ENCODE measurements at places on chromosomes 5 and 9.

GRCh38 chr5:61732796-61733195, 400.7 kb downstream of the ZSWIM6 start:
- no peak for DNase-seq

GRCh38 chr5:36900283-36900682, 23.7 kb downstream of the NIPBL start:
- no peak for DNase-seq

- DNase-seq: no peak
These were observed 9.9 kb downstream of the SNCB start for GRCh38 chr5:176620333-176620981.

DNA sequence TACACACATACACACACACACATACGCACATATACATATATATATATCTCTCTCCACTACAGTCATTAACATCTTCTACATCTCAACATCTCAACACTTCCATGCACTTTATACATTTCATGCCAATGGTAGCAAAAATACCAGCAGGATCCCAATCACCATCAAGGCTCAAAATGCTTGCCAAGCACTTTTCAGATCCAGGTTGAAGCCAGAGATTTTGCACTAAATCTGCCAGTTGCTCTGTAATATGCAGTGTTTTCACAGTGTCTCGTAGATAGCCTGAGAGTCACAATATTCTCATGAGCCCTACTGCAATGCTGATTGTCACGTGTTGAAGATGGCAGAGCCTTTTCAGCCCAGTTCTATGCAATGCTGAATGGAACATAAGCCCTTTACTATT, 1140.9 kb upstream of the C9orf72 start:
- no peak for DNase-seq

DNA sequence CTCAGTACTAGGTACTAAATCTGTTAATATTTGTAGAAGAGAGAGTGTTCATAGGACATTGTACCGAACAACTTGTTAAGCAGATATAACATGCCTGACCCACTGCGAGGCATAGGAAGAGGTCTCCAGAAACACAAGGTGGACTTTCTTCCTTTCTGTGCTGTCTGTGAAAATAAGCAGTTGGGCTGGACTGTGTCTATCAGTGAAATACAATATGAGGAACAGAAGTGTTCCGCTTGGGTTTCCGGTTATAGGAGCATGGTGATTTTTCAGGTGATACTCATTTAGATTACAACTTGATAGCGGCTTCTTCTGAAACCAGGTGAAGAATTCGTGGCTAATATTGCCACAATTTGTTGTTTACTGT, 60.9 kb upstream of the TLR4 start:
- no peak for DNase-seq

GRCh38 chr9:75152416-75152815, 64.1 kb downstream of the OSTF1 start:
- DNase-seq: no peak

GRCh38 chr9:133355881-133356357, 368 bp downstream of the SURF1 start:
- no peak for DNase-seq

GRCh38 chr5:142720641-142721271, 34.9 kb upstream of the FGF1 start:
- no peak for DNase-seq

- no peak for DNase-seq
These were observed 2.0 kb upstream of the DBH start for GRCh38 chr9:133634081-133634691.

DNA sequence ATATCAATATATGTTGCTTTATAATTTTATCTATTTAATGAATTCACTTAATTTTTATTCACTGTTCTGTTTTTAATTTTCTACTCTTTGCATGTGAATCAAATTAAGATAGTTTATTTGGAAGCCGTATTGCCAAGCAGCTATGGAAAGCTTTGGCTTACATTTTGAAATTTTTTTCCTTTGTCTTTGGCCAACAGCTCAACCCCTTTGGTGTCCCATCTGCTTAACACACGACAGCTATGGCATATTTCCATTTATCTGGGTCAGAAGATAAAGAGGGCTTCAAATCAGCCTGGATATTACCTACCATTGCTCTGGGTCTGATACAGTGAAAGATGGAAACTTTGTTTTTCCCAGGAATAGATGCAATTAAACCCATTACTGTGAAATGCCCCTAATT, 201.0 kb downstream of the WDR70 start:
- DNase-seq: no peak

DNA sequence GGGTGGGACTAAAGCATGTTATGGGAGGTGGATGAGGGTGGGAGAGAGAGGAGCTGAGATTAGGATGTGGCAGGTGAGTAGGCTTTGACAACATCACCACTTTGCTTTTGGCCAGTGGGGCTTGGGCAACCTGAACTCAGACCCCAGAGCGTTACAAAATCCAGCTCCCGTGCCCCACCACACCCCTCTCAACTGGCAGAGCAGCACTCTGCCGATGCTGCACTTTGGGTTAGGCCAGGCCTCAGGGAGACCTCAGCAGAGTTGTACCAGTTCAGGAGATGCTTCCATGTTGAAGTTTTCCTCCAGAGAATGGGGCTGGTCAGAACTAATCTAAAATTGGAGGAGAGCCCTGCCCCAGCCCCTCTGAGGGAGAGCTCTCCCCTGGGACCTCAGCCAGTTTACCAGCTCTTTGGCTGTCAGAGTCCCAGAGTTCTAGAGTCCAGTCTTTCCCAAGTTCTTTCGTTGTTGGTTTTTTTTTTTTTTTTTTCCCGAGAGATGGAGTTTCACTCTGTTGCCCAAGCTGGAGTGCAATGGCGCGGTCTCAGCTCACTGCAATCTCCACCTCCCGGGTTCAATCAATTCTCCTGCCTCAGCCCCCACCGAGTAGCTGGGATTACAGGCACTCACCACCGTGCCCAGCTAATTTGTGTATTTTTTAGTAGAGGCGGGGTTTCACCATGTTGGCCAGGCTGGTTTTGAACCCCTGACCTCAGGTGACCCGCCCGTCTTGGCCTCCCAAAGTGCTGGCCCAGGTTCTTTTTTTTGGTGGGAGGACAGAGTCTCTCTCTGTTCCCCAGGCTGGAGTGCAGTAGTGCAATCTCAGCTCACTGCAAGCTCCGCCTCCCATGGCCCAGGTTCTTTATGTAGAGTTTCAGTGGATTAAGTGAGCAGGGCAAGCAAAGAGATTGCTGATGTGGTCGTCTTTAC, 17.8 kb downstream of the NUDT2 start:
- no peak for DNase-seq

GRCh38 chr5:134467231-134467630, 55.5 kb upstream of the CDKN2AIPNL start:
- no peak for DNase-seq

DNA sequence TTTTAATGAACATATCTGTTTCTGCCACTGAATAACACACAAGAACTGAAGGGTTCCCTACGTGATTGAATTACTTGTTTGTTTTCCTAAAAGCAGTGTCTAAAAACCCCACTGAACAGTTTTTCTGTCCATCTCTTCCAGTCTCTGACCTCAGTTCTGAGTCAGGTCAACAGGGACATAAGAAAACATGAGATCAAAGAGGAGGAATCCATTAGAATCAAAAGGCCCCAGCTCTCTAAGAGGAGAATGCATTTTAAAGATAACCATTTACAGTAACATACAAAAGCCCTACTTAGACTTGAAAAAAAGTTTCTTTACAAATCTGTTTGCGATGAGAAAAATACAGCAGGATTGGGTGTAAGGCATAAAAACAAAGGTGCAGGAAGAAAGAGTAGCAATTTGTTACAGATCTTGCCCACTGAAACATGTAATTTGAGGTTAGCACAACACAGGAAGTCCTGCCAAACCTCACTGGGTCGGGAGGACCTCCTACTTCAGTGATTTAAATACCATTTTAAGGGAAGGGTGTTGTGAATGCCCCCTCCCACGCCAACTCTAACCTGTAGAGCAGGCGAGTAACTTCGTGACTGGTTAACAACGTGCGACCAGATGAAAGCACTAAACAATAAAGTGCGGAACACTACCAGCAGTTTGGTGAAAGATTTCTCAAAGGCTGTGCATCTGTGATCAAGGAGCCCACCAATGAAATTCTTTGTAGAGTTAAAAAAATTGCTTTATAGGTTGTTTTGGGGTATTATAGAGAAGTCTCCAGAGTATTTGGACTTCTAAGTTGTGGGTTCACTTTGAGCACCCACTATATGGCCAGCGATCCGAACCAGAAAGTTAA, 1.3 kb downstream of the QSOX2 start:
- DNase-seq: no peak

GRCh38 chr9:131714161-131714646, 25.7 kb downstream of the RAPGEF1 start:
- no peak for DNase-seq

DNA sequence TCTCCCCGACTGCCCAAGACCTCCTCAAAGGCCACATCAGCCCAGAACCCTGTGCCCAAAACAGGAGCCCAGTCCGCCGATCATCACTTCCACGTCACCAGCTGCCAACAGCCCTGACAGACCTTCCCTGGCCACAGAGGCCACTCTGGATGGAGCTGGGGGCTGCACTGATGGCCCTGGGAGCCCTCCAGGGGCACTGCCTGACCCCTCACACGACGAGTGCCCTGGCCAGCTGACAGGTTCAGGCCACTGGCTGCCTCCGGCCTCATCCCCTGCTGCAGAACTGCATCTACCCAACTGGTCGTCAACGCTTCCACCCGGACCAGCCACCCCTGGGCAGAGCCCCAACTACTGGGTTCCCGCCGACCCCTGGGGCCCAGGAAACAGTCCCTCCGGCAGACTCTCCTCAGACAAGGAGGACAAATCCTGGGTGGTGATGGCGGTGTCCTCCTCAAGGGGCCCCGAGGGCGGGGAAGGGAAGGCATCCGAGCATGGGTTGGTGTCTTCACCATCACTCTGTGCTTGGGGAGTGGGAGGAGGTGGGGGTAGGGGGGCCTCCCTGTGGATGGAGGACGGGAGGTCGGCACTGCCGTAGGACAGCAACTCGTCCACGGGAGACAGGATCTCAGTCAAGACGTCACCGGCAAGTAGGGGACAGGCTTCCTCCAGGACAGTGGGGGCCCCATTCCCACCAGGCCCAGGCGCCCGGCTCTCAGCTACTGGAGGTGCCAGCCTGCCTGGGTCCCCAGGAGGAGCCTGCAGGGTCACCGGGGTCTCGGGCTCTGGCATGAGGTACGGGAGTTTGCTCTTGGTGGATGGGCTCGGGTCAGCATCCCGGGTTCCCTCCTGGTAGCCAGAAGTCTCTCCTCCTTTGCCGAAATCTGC, 7.9 kb upstream of the QSOX2 start:
- no peak for DNase-seq

DNA sequence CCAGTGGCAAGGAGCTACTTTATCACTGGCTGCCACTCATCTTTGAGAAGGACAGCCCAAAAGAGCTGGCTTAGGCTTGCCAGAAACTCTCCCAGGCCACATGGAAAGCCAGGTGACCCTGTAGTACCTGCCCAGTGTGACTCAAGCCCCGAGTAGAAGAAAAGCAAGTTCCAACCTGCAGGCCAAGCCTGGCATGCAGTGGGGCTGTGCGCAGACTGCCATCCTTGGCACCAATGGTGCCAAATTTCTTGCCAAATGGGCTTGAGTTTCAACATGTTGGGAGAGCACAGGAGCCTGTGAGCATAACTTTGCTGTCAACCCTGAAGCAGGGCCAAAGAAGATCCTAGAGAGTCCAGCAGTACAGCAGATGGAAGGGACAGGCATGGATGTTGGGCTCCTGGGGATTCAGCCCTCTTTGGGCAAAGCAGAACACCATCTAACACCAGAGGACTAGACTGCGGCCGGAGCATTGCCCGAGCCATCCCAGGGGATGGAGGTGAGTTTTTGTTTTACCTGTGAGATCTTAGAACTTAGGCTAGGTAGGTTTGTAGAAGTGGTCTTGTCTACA, 27.3 kb upstream of the SHB start:
- DNase-seq: no peak

DNA sequence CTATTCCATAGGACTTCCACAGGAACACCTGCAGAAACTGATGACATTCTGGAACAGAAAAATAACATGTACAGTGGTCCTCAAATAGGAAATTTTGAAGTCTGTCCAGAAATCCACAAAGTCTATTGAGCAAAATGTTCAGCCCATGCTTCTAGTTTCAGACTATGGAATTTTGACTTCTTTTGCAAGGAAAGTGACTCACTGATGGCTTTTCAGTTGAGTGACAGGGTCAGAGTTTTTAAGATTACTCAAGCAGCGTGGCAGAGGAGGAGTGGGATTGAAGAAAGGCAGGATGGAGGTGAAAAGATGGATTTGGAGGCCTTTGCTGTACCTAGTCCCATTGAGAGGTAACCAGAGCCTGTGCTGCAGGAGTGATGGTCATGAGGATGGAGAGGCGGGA, 151.5 kb downstream of the GOLPH3 start:
- DNase-seq: no peak

DNA sequence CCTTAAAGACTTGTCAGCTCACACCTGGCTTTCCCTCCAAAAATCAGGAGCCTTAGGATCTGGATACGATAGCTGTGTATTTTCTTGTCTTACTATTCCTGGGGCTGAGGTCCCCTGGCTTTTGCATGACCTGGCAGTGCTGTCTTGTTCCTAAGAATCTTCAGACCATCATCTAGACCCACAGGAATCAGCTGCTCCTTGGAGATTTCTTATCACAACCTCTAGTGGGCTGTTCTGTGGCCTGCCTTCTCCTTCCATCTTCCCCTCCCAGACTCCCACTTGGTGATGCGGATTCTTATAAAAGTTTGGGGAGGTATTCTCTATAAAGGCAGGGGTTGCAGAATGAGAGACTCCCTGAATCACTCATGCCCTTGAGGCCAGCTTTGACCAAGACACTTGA, 21.4 kb downstream of the LCP2 start:
- no peak for DNase-seq

DNA sequence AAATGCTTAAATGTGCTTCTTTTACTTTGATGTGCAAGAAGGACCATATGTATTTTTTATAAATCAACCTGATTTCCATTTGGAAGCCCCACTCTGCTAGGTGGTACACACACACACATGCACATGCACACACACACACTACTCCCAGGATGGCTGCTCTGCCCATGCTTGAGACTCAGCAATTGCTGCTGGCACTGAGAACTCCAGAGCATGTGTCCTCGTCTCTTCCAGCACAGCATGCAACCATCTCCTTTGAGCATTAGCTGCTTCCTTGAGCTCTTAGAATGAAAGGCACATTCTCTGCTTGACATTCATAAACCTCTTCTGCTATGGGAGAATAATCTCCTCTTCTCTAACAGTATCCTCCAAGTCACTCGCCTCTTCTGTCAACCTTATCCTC, 115.9 kb downstream of the FEM1C start:
- no peak for DNase-seq

GRCh38 chr9:92980085-92980745, 32.9 kb downstream of the FGD3 start:
- no peak for DNase-seq

- DNase-seq: no peak
These were observed 54.4 kb upstream of the LRRTM2 start for GRCh38 chr5:138929571-138929955.

- DNase-seq: no peak
These were observed 394.0 kb downstream of the CETN3 start for GRCh38 chr5:90015584-90016018.

- no peak for DNase-seq
These were observed 759.7 kb downstream of the BRINP1 start for GRCh38 chr9:118609355-118610044.

- DNase-seq: no peak
These were observed 446.6 kb downstream of the ARHGEF28 start for GRCh38 chr5:74072646-74073045.

All from HEK293T (cell line).